ENCODE measurements at places on chromosomes 16 and 17.
A peak's percentile ranks its signal among the peaks of the same experiment; 100 is the strongest.

DNA sequence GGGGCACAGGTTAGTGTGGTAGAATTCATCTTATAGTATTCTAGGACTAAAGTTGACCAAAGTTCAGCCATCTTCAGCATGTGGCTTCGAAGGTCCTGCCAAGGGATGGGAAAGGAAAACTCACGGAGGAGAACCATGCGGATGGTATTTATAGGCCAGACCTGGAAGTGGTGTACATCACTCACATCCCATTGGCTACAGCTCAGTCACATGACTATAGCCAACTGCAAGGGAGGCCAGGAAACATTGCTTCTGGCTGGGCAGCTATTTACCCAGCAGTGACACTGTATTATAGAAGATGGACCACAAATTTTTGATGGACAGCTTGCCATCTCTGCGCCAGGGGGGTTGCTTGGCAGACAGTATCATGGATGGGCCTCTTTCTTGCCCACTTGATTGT lies 35.7 kb upstream of the COQ7 start:
- DNase-seq, result no peak

DNA sequence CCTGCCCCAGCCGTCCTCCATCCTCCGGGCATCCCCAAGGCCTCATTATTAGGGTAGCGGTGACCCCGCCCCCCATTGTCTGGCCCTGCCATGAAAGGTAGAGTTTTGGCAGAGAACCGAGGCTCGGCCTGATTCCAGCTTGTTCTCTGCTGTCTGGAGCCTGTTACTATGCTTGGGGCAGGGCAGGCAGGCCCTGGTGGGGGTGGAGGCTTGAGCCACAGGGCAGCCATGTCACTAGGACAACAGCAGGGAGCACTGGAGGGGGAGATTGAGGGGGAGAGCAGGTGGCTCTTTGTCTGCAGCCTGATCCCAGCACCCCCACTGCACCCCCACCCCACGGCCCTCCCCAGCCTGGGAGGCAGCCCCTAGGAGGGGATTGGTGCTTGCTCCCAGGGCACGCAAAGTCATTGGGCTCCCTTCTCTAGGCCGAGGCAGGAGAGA lies 15.4 kb downstream of the RHBDL3 start:
- no peak for DNase-seq

DNA sequence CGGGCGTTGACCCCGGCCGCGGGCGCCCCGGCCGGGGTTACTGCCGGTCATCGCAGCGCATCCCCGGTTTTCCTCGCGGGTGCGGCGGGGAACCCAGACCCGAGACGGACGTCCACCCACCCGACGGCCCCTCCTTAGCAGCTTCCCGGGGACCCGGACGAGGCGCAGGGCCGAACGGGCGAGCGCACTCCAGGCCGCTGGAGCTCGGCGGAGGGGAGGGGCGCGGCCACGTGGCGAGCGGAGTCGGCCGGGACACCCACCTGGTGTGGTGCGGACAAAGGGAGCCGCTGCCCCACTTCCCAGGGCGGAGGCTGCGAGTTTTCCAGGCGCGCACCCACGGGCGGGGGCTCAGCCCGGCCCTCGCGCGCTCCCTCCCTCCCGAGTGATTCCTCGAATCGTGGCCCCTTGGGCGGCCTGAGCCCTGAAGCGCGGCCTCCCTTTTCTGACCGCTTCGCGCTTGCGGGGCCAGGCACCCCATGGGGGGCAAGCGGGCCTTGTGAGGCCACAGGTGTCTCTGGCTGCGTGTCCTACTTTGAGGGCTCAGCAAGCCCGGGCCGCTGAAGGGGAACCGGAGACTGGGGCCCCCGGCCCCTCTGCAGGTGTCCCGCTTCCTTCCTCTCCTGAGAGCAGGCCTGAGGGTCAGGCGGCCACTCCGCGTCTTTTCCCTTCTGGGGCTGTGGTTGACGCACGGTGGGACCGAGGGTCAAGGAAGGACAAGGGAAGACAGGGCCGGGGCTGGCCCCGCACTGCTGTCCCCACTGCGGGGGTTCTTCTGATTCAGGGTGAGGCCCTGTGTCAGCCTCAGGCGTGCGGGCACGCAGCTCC lies 1.1 kb upstream of the FASN start:
- no peak for DNase-seq

GRCh38 chr17:79836972-79837887 lies 2.0 kb downstream of the CBX4 start:
- DNase-seq, result peak; percentile 83

DNA sequence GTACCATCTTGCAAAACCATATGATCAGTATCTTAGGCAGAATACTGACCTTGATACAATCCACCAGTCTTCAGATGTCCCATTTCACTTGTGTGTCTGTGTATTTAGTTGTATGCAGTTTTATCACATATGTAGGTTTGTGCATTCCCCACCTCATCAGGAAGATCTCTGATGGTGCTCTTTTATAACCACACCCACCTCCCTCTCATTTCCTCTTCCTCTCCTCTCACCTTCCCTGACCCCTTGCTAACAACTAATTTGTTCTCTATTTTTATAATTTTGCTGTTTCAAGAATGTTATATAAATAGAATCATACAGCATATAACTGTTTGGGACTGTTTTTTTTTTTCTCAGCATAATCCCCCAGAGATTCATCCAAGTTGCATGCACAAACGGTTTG lies 52.0 kb upstream of the ACSM2B start:
- no peak for DNase-seq

GRCh38 chr16:30619202-30619601 lies 9.0 kb upstream of the ZNF689 start:
- DNase-seq, result no peak

DNA sequence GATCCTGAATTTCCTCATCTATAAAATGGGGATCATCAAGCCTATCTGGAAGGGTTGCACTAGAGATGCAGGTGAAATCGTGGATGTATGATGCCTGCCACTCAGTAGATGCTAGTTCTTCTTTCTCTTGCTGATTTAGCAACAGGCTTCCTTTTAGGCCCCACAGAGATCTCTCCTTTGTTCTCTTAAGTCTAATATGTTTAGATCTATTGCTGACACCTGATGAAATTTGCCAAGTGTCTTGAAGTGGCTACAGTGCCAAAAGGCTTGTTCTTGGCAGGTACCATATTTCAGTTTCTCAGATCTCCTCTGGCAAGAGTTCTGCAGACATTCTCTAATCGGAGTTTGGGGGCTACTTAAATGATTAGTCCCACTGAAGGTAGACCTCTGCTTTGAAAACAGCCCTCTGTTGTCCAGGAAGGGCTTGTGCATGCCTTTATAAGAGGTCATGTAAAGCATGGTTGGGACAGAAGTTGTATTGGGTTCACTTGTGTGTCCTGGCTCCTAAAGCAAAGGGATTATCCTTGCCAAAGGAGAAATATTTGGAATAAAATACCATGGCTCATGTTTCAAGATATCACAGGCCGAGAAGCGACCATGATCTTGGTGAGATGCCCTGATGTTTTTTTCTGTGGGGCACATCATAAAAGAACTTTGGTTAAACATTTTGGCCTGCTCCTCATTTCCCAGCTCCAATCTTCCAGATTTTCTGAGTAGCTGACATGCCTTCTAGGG lies 234.0 kb downstream of the MSI2 start:
- no peak for DNase-seq

GRCh38 chr17:73231395-73231794 lies 30.3 kb downstream of the CPSF4L start:
- no peak for DNase-seq

DNA sequence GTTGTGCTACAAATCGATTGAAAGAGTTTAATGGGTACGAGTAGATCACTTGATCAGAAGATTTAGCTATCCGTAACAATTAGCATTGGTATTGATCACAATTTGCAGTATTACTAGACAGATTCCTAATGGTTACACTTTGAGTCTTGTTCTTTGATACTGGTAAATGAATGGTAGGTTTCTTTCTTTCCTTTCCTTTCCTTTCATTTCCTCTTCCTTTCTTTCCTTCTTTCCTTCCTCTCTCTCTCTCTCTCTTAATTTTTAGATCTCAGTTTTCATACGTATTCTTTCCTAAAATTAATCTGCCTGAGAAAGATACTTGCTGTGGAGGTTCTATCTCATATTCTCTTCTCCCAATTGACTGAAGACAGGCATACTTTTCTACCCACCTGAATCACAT lies 17.9 kb downstream of the CPD start:
- DNase-seq, result no peak

- no peak for DNase-seq
Observed at GRCh38 chr17:17111401-17112393, 69.4 kb downstream of the MPRIP start.

GRCh38 chr16:50079397-50080140 lies 13.8 kb downstream of the HEATR3 start:
- DNase-seq, result no peak

DNA sequence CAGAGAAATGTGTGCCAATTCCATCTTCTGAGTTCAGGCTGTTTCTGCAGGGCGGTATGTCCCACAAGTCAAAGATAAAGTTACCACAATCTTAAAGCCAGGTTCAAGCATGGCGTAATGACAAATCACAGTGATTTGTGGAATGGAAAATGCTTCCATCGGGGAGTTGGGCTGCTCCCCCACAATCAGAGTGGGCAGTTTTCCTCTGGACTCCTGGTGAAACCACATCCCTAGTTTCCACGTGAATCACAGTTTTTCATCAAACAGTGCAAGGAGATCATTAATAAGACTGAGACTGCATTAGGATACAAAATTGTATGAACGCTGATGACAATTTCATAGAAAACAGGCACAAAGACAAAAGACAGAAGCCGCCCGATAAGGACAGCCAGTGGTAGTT lies 3.6 kb downstream of the LITAF start:
- DNase-seq, result peak; percentile 18
